ENCODE measurements at places on chromosomes 13 and 19.

DNA sequence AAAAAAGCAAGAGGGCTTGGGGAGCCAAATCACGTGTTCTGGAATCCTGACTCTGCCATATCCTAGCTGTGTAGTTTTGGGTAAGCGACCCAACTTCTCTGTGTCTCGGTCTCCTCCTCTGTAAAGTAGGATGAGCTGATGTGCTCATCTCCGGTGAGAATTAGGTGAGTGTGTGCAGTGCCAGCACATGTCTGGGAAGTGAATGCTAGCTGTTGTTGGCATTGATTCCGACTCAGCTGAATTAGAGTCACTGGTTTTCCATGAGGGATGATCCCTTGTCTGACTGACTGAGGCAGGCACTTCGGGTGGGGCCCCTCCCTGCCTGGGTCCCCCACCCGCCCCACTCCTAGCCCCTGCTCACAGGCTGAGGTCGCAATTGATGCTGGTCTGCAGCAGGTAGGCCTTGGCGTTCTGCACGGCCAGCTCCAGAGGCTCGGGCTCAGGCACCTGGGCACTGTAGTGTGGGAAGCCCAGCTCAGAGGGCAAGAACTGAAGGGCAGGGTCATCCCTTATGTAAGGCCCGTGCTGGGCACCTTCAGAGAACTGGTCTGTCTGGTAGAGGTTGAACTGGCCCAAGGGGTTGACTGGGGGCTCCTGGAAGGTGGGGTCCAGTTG lies 835 bp downstream of the RSPH6A start:
- DNase-seq, result no peak

DNA sequence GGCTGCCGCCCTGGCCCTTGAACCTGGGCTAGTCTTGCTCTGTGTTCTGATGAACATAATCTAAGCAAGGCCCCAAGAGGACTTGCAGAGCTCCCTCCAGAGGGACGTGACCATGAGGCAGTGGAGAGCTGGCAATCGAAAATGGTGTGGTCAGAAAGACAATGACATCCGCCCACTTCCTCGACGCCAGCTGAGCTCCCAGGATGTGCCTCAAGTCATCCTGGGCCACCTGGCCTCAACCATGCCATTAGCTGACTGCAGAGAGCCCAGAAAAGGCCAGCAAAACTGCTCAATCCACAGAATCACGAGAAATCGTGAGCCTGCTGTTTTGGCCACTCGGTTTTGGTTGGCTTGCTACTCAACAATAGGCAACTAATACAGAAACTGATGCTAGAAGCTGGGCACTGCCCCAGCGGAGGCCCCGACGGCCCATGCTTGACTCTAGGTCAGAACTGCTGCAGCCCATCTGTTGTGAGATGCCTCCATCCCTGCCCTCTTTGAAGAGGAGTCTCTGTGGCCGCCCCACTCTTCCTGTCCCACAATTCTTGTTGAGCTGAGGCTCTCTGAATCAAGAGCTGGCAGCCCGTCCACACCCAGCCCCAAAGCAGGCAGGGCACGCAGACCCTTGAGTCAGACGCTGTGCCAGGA lies 53.3 kb downstream of the STK24 start:
- no peak for DNase-seq

GRCh38 chr19:10523135-10523636 lies 5.9 kb upstream of the S1PR5 start:
- no peak for DNase-seq

DNA sequence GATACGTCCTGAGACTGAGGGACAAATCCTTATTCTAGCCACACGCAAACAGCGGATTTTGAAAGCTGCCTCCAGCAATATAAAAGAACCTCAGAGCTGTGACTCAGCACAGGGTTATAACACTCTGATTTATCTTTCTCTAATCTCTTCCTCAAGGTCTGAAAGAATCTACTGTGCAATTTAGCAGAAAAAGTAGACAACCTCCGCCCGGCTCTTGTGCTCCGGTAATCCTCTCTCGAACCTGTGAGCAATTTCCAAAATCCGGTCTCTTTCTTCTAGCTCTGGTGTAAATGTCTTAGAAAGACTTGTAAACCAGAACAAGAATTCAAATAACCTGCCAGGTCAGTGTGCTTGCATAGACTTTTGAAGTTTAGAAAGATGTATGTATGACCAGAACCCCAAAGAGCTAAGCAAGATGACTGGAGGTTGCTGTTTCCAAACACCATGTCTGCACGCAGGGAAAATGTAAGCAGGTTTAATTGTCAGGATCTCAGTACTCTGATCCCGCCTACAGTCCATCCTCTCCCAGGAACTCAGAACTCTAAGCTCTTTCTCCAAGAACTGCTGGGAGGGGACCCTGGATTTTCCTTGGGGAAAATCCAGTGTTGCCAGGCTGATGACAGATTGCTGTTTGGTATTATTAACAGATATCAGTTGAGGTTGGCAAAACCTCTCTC lies 338.1 kb downstream of the RFC3 start:
- DNase-seq, result no peak

- DNase-seq, result peak; percentile 83
These were observed 56.1 kb upstream of the F7 start for GRCh38 chr13:113049521-113049941.

DNA sequence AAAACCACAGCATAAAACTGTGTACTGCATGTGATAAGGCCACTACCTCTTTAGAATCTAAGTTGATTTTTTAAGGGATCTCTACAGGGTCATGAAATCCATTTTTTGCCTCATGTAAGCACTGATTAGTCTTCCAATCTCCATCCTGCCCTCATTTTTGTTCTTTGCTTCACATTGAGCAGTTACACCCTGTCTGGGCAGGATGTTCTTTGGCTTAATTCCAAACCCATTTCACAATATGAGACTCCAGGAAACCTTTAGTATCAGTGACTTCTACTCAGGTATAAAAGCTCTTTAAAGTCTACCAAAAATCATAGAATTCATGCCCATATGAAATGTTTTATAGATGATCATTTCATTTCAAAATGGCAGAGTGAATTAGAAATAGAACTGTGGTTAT lies 592.6 kb downstream of the TBC1D4 start:
- no peak for DNase-seq

- no peak for DNase-seq
These were observed 221.8 kb upstream of the UBL3 start for GRCh38 chr13:30071969-30072817.

DNA sequence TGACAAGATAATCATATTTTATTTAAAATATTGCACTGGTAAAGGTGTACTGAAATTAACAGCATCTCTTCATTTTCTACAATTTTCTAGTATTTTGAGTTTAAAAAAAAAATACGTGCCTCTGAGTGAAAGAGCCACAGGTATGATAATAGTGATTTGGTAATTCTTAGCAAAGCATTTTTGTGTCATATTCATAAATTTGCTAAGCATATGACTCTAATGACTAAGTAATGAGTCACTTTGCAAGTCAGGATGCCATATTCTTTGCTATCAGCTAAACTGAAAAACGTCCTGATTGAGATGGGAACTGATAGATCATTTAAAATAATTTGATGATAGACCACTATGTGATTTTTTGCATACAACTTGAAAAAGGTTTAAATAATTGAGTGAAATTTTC lies 136.1 kb upstream of the IRS2 start:
- no peak for DNase-seq

DNA sequence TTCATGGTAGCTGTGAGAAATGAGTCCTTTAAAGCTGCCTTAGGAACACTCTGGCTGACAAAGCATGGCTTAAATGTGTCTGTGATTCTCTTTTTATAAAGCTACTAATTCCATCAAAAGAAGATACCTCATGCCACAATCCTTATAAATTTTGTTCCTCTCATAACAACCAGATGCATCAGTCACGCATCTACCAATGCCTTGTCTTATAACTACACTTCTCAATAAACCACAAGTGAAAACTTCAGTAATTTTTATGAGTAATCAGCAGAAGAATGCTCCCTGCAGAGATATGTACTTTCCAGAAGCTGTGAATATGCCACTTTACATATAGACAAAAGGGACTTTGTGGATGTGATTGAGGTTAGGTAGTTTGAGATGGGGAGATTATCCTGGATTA lies 147.8 kb downstream of the SUCLA2 start:
- no peak for DNase-seq

- no peak for DNase-seq
These were observed 25.4 kb downstream of the PAK4 start for GRCh38 chr19:39150807-39151600.

GRCh38 chr13:64477146-64477545 lies 2753.0 kb downstream of the PCDH9 start:
- DNase-seq, result no peak

DNA sequence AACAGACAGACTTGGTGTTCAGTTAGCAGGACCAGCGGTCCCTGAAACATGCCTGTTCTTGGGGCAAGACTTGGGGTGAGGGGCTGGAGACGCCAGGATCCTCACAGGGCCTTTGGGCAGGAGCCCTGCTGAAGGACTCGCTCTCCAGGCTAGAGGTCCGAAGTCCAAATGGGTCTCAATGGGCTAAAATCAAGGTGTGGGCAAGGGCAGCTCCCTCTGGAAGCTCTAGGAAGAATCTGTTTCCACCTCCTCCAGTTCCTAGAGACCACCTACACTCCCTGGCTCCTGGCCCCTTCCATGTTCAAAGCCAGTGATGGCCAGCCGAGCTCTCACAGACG lies 111.3 kb downstream of the TUBA3C start:
- no peak for DNase-seq

DNA sequence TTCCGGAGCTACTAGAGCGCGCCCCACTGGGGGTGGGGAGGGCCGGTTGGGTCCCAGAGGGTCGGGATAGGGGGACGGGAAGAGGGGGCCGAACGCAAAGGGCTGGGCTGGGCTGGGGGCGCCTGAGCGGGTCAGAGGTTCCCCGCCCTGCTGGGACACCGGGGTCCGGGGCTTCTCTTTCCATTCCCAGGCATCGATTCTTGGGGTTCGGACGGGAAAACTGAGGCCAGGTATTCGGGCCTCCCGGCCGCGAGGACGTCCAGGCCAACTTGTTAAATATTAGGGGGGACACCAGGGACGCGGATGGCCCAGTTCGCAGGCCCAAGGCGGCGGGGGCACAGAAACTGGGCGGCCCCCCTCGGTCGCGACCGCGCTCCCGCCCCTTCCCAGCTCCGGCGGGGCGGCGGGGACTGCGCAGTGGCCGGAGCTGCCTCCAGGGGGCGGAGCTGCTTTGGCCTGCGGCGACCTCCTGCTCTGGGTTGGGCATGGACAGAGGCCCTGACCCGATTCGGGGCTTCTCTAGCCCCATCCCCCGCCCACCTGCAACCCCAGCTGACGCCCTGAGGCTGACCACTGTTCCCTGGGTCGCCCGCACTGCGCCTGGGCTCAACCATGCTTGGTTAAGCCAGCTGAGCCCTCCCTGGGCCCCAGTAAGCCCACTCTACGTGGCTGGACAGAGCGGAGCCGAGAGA lies 1.2 kb upstream of the KLF16 start:
- DNase-seq, result peak; percentile 95

DNA sequence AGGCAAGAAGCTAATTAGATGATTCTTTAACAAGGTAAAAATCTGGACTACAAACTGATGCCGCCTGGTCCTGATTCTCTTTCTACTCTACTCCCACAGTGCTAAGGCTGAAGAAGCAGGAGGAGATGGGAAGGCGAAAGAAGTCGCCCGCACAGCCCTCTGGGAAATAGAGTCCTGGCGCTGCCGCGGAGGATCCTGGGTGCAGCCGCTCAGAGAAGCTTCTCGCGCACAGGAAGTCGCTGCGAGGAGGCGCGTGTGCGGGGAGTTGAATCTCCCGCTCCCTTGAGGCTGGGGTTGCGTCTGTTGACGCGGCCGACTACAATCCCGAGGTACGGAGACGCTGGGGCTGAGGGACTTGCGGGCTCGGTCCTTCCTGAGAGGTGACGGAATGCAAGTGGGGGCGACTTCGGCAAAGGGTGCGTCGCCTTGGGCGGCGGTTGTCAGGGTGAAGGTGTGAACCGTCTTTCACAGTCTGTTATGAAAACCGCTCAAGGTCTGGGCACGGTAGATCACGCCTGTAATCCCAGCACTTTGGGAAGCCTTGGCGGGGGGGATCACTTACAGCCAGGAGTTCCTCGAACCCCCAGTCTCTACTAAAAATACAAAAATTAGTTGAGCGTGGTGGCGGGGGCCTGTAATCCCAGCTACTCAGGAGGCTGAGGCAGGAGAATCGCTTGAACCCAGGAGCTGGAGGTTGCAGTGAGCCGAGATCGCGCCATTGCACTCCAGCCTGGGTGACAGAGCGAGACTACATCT lies at the start of gene ZNF473:
TSS of gene ZNF473 (plus strand) at position 212 of the 756 bp plus-strand sequence. CDS start 5,078 bp downstream, outside the sequence.
- peak; percentile 94 for DNase-seq

DNA sequence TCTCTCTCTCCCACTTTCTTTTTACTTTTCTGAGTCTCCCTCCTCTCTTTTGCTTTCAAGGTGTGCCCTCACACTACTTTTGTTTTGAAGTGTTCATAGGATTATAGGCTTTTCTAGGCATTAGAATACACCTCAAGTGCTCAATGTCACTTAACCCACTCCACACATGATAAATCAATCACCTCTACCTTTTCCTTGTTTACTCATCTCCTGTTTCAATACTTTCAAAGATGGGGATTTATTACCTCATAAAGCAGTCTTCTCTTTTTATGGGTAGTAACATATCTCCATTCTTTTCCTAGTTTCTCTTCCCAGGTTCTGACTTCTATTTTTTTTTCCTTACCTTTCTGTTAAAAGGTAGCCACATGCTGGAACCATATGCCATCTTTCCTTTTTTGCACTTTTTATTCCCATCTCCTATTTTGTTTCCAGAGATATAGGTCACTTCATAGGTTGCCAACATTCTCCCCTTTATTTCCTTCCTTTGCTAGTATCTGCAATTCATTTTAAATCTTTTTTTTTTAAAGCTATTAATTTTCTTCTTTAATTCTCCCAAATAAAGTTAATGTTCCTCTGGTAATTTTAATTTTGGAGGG lies 137.6 kb upstream of the SLC10A2 start:
- DNase-seq, result no peak

GRCh38 chr13:51834581-51835171 lies 10.3 kb downstream of the TMEM272 start:
- DNase-seq, result no peak

DNA sequence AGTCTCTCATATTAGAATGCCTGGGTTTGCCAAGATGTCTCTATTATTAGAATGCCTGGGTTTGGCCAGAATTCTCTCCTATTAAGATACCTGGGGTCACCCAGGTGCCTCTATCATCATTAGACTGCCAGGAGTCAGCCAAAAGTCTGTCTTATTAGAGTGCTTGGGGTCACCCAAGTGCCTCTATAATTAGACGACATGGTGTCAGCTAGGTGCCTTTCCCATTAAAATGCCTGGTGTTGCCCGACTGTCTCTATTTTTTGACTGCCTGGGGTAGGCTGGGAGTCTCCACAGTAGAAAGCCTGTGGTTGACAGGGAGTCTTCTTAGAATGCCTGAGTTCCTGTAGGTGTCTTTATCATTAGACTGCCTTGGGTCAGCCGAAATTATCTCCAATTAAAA lies 1536.6 kb downstream of the UQCRFS1 start:
- DNase-seq, result peak; percentile 45

DNA sequence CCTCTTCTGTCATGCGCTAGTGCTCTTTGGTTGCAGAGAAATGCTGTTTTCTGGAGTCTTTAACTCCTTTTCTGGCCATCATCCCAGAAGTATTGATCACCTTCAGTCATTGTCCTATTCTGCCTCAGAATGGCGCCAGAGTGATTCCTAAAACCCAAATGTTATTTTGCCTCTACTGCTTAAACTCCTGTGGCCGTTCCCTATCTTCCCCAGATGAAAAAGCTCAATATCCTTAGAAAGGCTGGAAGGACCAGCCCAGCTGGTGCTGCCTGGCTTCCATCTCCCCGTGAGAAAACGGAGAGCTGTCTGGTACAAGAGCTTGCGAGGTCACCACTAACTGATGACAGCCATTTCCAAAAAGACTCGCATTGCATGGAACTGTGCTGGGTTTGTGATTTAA lies 179.1 kb downstream of the RBM26 start:
- no peak for DNase-seq

GRCh38 chr13:95388420-95389079 lies 87.3 kb upstream of the ABCC4 start:
- no peak for DNase-seq

GRCh38 chr19:54207676-54207982 lies 7.0 kb downstream of the RPS9 start:
- DNase-seq, result no peak
